ENCODE measurements at places on chromosomes 12 and 14.

DNA sequence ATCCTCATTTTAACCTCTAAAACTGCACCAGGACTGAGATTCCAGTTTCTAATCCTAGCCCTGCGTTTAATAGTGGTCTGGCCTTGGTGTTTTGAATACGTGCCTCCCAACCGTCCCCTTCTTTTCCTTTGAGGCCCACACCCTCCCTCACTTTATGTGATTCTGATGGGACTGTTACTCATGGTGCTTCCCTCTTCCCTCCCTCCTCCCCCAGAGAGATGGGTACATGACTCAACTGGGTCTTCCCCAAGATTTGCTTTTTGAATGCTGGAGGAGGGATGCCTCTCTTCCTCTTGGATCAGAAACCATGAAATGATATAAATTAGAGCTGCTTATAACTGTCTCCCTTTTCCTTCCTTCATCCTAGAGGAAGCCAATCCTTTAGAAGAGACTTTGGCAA is 8.2 kb upstream of the PPP2R5E start:
- no peak for DNase-seq

- DNase-seq, result no peak
Observed at GRCh38 chr12:61536525-61536924, 723.7 kb upstream of the USP15 start.

GRCh38 chr14:93301821-93302447 is 30.9 kb downstream of the BTBD7 start:
- no peak for DNase-seq

DNA sequence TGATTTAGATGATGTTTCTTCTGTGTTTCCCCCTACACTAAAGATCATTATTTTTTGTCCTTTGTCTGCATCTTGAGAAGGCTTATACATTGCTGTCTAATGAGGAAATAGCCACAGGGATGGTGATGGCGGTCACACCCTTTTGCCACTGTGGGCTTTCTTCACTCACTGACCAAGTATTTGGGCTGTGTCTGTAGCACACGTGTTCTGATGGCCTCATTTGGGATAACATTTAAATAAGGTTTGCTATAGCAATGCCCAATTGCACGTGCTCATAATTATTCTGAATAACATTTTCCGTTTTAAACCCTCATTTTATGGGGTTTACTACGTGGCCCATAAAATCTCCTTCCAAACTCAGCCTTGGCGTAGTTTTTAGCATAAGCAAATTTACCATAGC is 230.3 kb upstream of the PRICKLE1 start:
- DNase-seq, result no peak

DNA sequence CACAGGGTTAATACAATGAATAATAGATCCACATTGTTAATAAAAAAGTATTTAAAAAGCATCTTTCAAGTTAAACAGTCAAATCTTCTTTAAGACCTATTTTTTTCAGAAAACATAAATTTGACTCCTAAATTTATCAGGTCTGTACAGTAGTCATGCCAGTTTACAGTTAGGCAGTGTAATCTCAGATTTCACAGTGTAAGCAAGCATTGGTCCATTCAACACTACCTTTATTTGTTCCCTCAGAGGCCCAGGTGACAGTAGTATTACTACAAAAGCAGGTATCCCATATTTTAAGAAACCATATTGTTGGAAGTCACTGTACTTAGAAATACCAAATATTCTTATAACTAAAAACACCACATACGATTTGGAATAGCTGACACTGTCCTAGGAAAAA is 6.1 kb downstream of the ATP2B1 start:
- DNase-seq, result no peak

DNA sequence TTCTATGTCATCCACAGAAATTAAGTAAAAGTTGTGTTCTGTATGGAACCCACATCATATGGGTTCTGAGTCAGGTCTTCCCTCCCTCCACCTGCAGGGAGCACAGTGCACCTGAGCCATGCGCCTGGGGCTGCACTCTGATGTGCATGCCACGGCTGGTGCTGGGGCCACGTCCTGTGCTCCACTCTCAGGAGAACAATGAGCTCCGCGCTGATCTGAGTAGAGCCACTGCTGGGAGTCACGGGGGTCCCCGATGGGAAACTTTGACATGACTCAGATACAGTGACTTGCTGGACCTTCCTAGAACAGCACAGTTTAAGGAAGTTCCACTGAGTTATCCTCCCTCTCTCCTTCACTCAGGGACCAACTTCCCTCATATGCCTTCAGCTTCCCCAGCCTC is 683.4 kb downstream of the TMEM121 start:
- DNase-seq, result no peak
